ENCODE measurements at places on chromosomes 11 and 22.

DNA sequence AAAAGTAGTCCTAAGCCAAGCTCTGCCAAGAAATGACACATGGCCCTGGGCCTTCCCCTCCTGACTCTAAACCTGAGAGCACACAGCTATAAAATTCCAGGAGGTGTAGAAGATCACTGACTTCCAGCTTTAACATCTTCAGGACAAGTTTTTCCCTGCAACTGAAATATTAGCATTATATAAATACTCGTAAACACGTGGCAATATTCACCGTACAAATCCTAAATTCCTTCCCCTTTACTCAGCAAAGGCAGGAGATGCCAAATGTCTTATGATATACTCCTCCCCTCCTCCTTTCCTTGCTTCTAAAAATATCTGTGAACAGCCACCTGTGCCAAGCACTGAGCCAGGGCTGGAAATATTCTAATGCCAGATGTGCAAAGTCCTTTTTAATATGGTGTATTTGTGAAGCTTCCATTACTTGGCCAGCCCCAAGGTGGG is 194.0 kb downstream of the LARGE1 start:
- no peak for DNase-seq

GRCh38 chr22:36733271-36733670 is 29.7 kb upstream of the CACNG2 start:
- no peak for DNase-seq

DNA sequence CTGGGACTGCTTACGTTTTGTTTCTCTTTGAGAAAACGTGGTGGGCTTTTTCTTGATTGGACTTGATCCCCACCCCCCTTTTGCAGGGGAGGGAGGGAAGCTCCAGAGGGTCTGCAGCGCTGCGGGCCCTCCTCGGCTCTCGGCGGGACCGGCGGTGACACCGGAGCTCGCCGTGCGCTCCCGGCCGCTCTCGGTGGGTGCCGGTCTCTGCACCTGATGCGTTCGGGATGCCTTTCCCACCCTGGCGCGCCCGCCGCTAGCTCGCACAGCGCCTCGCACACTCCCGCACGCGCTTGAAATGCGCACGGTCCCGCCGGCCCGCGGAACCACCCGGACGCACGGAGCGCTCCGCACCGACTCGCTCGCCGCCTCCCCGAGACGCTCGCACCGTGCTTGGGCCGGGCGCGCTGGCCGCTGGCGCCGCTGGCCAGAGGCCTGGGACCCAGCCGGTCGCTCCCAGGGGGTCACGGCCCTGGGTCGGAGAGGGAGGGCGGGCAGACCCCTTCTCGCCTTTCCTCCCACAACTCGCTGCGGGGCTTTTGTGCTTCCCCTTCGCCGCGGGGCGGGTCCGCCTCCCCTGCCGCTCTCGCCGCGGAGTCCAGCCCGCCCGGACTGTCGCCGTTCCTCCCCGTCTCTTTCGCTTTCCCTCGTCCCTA is 1.0 kb downstream of the ZBTB16 start:
- DNase-seq: no peak

DNA sequence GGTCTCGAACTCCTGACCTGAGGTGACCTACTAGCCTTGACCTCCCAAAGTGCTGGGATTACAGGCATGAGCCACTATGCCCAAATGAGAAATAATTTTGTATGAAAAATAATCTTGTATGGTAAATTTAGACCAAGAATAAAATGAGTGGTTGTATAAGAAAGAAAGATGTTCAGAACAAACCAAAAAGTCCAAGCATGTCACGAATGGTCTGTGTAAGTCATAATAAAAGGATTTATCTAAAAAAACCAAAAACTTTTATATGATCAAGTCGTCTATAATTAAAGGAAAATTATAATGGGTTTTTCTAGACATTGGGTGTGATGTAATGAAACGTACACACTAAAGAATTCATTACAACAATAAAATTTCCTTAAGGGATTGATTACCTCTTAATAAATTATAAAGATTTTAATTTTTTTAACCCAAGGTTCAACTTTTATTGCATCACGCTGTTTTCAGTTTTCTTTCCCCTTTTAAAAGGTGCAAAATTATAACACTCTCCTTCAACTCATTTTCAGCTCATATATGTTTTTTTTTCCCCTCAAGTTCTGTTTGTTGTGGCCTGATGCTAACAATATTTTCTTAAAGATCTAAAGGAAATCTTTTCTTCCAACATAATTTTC is 8.9 kb upstream of the AQP11 start:
- DNase-seq: no peak

DNA sequence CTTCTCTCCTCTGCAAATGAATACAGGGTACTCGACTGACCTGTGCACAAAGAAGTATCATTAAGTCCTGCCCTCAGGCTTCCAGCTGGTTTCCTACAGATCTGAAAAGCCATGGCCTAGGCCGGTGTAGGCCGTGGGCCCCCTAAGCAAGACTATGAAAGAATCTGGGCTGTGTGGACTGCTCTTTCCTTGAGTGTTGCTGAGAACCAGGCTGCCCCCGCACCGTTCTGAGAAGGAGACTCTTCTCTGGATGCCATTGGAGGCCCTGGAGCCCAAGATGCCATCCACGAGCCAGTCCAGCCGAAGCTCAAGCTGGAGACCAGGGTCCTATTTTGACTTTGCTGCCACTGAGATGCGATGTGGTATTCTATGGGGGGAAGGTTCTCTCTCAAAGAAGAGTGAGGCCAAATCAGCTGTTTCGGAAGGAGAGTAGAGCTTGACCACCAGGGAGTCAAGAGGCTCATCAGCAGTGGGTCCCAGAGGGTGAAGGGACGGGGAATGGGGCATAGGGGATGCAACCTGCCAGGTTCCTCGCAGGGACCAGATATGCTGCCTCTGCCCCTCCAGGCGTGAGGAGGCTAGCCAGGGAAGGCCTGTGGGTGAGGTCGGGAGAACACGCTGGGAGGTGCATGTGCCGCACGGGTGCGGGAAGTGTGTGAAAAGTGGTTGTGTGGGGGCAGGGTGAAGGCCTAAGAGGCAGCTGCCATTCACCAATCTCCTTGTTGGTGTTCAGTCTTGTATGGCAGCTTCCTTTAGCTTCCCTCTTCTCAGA is 96.4 kb upstream of the B3GAT1 start:
- no peak for DNase-seq

GRCh38 chr11:32440916-32441315 is 5.6 kb upstream of the WT1 start:
- no peak for DNase-seq

DNA sequence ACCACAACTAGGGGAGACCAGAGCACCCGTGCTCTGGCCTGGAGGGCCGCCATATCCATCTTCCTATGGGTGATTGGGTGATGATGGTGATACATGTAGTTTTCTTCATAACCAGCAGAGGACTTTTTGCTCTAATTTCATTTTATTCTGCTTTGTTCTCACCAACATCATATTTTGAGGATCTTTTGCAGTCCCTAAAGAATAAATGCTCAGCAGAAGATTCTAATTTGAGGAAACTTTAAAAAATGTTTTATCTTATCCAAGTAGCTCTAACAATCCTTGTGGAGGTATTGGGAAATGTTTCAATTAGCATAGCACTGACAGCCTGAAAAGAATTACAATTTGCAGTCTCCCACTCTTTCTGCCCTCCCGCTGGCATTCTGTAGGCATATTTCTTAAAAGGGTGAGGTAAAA is 544.0 kb downstream of the NTM start:
- no peak for DNase-seq
